ENCODE measurements at places on chromosomes 5 and 9. TPM values are rescaled to one million over a fixed set of nuclear protein-coding genes. Genes with fewer than 3 reads are reported as not detected.

DNA sequence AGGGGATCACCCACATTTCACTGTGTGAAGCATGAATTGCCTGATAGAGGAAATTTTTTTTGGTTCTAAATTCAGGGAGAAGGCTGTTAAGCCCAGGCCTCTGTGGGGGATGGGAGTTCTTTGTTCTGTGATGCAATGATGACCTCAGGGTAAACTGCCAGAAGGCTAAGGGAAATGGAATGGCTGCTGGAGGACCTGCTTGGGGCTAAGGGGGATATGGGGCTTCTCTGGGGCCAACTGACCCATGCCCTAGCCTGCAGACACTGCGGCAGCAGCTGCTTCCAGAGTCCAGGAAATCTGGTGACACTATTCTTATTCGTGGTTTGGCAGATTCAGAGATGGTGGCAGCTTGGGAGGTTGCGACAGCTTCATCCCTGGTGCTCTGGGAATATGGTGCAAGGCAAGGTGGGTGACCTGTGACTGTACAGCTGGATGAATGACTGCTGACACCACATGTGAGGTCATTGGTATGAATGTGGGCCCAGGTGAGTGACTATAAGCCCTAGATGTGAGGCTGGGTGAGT is 30.3 kb downstream of the VCP start:
- H3K27ac ChIP-seq, result no peak overlapping the region
- no peak overlapping the region for H3K4me3 ChIP-seq
- no peaks in the 10 kb centered on the region for H3K27me3 ChIP-seq
- peaks cover 12% of the 10 kb centered on the region for H3K4me1 ChIP-seq
- no peaks in the 10 kb centered on the region for H3K36me3 ChIP-seq
- DNase-seq, result peak; percentile 65

DNA sequence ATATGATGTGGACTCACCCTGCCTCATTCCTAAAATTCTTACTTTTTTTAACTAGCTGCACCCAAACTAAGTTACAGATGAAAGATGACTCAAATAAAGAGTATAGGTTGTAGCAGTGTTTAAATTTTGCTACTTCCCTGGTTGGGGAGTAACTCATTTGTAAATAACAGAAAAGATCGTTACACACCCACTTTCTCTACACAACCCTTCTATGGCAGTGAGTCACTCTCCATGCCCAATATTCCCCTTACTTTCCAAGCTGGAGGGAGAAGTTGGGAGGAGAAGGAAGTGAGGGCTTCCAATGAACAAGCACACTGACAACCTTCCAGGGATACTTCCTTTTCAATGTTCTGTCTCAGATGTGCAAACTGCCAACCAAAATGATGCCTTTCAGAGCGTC is 1.9 kb downstream of the RASEF start:
- DNase-seq, result peak; percentile 19
- peak overlapping the region; percentile 67 for H3K4me3 ChIP-seq
- H3K4me1 ChIP-seq, result peaks cover 39% of the 10 kb centered on the region
- peaks cover 13% of the 10 kb centered on the region for H3K36me3 ChIP-seq

GRCh38 chr5:136051486-136052220 is 22.9 kb downstream of the TGFBI start:
- no peaks in the 10 kb centered on the region for H3K27me3 ChIP-seq
- H3K4me3 ChIP-seq, result no peak overlapping the region
- no peak for DNase-seq
- H3K36me3 ChIP-seq, result peaks cover 17% of the 10 kb centered on the region
- H3K4me1 ChIP-seq, result peaks cover 36% of the 10 kb centered on the region

GRCh38 chr9:18010492-18010891 is 431.6 kb downstream of the SH3GL2 start:
- no peak overlapping the region for H3K4me3 ChIP-seq
- H3K4me1 ChIP-seq, result no peaks in the 10 kb centered on the region
- DNase-seq, result no peak
- H3K27me3 ChIP-seq, result peaks cover 2% of the 10 kb centered on the region
- H3K36me3 ChIP-seq, result no peaks in the 10 kb centered on the region
- H3K27ac ChIP-seq, result no peak overlapping the region

DNA sequence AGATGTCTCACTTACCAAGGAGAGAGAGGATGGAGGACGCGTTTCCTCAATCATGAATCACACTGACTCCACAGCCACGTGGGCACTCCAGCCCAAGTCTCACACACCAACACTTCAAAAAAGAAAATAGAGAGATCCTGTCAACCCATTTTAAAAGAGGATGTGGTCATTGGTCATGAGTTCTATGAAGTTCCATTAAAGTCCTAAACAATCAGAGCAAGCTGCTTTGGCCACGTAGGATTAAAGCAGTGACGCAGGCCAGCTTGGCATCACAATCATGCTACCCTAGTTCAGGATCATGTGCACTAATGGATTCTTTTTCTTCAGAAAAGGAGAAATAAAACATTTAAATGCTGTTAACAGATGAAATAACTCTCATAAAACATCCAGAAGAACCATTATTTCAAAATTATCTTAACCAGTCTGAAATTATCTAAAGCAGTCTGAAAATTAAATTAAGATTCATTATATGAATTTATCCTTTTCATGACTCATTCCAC is 108.1 kb downstream of the SEMA5A start:
- H3K36me3 ChIP-seq, result no peaks in the 10 kb centered on the region
- no peaks in the 10 kb centered on the region for H3K27me3 ChIP-seq
- DNase-seq, result peak; percentile 18
- H3K4me1 ChIP-seq, result peaks cover 22% of the 10 kb centered on the region

GRCh38 chr9:16347886-16348285 is 522.6 kb downstream of the BNC2 start:
- H3K4me1 ChIP-seq, result peaks cover 6% of the 10 kb centered on the region
- H3K4me3 ChIP-seq, result no peak overlapping the region
- no peaks in the 10 kb centered on the region for H3K27me3 ChIP-seq
- DNase-seq, result no peak

DNA sequence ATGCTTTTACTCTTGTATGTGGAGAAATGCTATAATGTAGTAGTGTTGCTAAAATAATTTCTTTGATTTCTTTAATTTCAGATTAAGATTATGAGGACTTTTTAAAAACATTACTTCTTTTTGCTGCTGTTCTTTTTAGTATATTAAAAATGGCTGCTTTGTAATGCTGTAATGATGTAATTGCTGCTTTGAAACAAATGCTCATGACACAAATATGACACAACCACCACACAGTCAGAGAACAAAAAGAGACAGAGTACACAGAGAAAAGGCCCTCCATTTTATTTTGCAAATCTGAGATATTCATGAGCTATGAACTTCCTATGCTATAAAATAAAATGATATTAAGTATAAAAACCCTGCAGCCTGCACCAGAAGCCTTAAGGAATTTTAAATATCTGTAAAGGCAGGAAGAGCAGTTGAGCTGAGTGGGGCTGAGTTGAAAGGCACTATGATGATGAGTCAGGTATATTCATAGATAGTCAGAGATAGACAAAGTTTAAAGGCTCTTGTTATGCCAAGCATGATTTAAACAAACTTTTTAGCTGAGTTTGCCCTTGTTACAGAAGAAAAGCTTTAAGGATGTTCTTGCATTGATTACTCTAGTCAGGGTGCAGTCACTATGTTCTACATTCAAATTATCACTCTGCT is 5.1 kb upstream of the POU5F2 start:
- H3K36me3 ChIP-seq, result no peaks in the 10 kb centered on the region
- H3K27ac ChIP-seq, result no peak overlapping the region
- H3K4me1 ChIP-seq, result no peaks in the 10 kb centered on the region
- no peaks in the 10 kb centered on the region for H3K27me3 ChIP-seq

GRCh38 chr5:137032929-137033328 is 466.2 kb downstream of the SPOCK1 start:
- H3K4me1 ChIP-seq, result no peaks in the 10 kb centered on the region
- H3K4me3 ChIP-seq, result no peak overlapping the region
- H3K27me3 ChIP-seq, result no peaks in the 10 kb centered on the region
- H3K36me3 ChIP-seq, result no peaks in the 10 kb centered on the region
- no peak for DNase-seq
- H3K27ac ChIP-seq, result no peak overlapping the region

GRCh38 chr5:83839788-83840187 is 119.1 kb upstream of the HAPLN1 start:
- H3K27me3 ChIP-seq, result no peaks in the 10 kb centered on the region
- no peak overlapping the region for H3K27ac ChIP-seq
- no peak overlapping the region for H3K4me3 ChIP-seq
- no peaks in the 10 kb centered on the region for H3K4me1 ChIP-seq

DNA sequence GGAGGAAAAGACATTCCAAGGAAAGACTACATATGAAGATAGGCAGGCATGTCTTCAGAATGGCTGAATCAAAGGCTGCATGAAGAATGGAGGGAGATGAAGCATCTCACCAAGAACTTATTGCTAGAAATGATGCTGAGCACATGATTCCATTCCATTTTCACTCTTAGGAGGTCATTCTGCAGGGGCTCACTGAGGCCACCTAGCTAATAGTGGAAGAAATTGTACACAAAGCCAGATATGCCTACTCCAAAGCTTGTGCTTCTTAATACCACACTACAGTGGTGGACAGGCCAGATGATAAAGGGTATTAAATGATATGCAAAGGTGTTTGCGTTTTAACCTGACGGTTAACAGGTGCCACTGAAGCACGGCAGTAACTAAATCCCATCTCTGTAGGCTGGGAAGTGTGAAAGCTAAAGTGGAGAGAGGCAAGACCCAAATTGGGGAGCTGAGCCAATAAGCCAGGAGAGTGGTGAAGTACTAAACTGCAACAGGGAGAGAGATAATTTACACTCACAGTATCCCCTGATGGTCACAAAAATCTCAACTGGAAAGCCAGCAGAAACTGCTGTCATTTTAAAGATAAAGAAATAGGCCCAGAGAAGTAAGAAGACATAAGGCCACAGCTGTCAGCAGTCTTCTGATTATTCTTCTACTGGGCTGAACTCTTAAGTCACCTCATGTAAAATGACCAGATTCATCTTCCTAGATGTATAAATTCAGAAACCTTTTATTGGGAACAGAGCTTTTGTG is 14.6 kb downstream of the NDUFA8 start:
- H3K4me3 ChIP-seq, result no peak overlapping the region
- H3K27me3 ChIP-seq, result no peaks in the 10 kb centered on the region
- no peak overlapping the region for H3K27ac ChIP-seq
- H3K36me3 ChIP-seq, result peaks cover 6% of the 10 kb centered on the region

GRCh38 chr9:94140791-94141790 is 56.8 kb downstream of the PTPDC1 start:
- H3K4me1 ChIP-seq, result no peaks in the 10 kb centered on the region
- no peak overlapping the region for H3K27ac ChIP-seq

DNA sequence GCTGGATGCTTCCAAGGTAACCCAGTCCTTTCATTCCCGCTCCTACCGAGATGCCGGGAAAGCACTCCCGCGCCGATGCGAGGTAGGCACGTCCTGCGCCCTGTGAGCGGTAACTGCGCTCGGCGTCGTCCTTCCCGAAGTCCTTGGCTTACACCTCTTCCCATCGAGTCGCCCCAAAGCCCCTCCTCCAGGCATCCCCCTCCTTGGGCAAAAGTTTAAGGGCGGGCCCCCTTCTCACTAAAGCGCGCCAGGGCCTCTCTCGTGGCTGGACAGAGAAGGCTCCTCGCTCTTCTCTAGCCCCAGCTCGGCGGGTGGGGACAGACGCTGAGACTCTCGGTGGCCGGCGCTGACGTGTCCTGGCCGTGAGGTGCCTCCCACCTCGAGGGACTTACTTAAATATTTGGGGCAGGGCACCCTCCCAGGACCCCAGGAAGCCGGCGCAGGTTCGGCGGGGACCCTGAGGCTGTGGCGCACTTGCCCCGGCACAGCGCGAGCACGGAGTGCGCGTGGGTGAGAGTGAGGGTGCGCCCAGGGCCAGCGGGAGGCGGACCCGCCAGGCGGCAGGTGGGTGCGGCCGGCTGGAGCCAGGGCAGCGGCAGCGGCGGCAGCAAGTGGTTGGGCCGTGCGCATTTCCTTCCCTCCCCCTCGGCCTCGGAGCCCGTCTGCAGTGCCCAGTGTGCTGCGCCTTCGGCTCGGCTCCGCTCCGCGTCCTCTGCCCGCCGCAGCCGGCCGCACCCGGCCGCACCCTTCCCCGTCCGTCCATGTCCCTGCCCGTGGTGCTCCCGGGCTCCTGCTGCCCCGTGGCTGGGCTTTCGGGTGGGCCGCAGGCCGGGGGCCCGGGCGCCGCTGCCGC is at the start of gene ENTREP1:
Gene ENTREP1 (plus strand): TSS at position 667 of the 853 bp plus-strand sequence. CDS start 95 bp downstream, at position 762.
- H3K36me3 ChIP-seq, result no peaks in the 10 kb centered on the region
- peak within 1 kb of the TSS; percentile 75 for H3K4me3 ChIP-seq
- H3K27me3 ChIP-seq, result peaks cover 8% of the 10 kb centered on the region

- peak within 1 kb of the TSS; percentile 66 for H3K4me3 ChIP-seq
- H3K4me1 ChIP-seq, result peaks cover 37% of the 10 kb centered on the region
- peaks cover 9% of the 10 kb centered on the region for H3K36me3 ChIP-seq
- DNase-seq, result peak; percentile 32
- H3K27ac ChIP-seq, result peak within 1 kb of the TSS; percentile 96
Measured at GRCh38 chr5:107670932-107671741, at the start of gene EFNA5. Gene EFNA5 (minus strand): TSS chr5:107670937.

DNA sequence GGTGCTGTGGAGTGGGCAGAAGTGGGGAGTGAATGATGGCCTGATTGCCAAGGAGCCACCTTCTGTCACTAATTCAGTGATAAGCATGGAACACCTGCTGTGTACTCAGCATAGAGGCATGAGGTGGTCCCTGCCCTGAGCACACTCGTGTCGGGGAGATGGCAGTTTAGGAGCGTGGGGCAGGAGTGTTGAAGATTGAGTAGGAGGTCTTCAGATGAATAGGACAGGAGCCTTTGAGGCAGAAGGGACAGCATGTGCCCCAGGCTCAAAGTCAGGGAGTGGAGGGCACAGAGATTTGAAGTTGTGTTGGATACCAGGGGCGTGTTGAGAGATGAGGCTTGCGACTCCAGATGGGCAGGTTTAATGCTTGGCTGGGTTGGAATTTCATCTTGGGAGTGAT is 55.0 kb downstream of the ZNF618 start:
- no peak for DNase-seq
- no peaks in the 10 kb centered on the region for H3K36me3 ChIP-seq
- H3K27ac ChIP-seq, result no peak overlapping the region
- H3K4me3 ChIP-seq, result no peak overlapping the region
- H3K4me1 ChIP-seq, result no peaks in the 10 kb centered on the region
- H3K27me3 ChIP-seq, result peaks cover 55% of the 10 kb centered on the region

- H3K27ac ChIP-seq, result no peak overlapping the region
- H3K36me3 ChIP-seq, result no peaks in the 10 kb centered on the region
- H3K4me3 ChIP-seq, result no peak overlapping the region
- H3K27me3 ChIP-seq, result peaks cover 16% of the 10 kb centered on the region
- H3K4me1 ChIP-seq, result no peaks in the 10 kb centered on the region
Measured at GRCh38 chr5:139854029-139854605, 58.5 kb downstream of the PSD2 start.

GRCh38 chr5:177163500-177163899 is 29.9 kb downstream of the NSD1 start:
- H3K27me3 ChIP-seq, result no peaks in the 10 kb centered on the region
- H3K27ac ChIP-seq, result no peak overlapping the region
- DNase-seq, result no peak

GRCh38 chr5:76544268-76544926 is 78.8 kb downstream of the F2RL2 start:
- no peaks in the 10 kb centered on the region for H3K4me1 ChIP-seq
- no peaks in the 10 kb centered on the region for H3K36me3 ChIP-seq
- H3K27ac ChIP-seq, result no peak overlapping the region
- no peak for DNase-seq
- H3K27me3 ChIP-seq, result peaks cover 8% of the 10 kb centered on the region

C7 gene
- total RNA-seq, result not detected

GPR151 gene
- not detected for total RNA-seq

NFX1 gene
- total RNA-seq, result 15.0 TPM

PPWD1 gene
- 38.9 TPM for total RNA-seq

OLFML2A gene
- total RNA-seq, result 9.0 TPM

Measured in PC-9 (cell line).